ENCODE measurements at places on chromosomes 2 and 18.

DNA sequence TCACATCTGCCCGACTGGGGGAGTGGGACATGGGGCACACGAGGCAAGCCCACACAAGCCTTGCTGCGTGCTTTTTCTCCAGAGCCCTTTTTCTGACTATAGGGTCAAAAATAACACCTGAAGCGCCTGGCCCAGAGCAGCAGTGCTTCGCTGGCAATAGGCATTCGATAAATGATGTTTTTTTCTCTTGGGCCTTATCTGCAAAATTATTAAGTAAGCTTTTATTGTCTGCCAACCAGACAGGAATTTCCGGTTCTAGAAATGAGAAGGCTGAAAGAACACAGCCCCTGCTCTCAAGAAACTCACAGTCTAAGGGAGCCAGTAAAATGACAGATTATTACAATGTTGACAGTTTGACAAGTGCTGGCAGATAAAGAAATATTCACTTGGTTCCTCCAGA lies 2.7 kb upstream of the TMBIM1 start:
- DNase-seq, result no peak

- DNase-seq, result no peak
Measured at GRCh38 chr2:121489911-121490583, 40.6 kb upstream of the RNU4ATAC start.

- no peak for DNase-seq
Measured at GRCh38 chr2:150679456-150680120, 192.1 kb upstream of the RND3 start.

DNA sequence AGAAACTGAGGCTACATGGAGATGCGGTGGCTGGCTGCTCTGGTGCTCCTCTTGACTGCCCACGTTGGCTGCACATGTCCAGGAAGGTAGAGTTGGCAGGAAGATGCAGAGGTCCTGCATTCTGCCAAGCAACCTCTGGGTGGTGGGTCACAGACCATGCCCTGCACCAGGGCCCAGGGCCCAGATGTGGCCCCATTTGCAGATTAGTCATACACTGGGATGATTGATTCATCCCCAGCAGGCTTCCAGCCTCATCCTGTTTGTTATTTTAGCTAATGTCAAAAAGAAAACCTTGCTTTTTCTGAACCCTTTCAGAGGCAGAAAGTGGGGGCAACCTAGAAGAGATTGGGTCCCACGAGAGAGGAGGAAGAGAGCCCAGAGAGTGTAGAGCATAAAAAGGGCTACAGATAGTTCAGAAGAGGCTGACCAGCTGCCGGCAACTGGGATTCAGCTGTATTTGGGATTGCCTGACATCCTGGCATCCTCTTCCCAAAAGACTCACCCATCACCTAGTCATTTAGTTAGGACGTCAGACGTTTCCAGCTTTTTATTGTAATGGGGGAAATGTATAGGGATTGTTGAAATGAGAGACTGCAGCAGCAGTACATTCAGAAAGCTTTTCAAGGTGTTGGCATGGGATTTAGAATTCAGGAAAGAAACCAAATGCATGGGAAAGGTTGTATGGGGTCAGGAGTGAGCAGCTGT lies 101.9 kb downstream of the CTIF start:
- no peak for DNase-seq

DNA sequence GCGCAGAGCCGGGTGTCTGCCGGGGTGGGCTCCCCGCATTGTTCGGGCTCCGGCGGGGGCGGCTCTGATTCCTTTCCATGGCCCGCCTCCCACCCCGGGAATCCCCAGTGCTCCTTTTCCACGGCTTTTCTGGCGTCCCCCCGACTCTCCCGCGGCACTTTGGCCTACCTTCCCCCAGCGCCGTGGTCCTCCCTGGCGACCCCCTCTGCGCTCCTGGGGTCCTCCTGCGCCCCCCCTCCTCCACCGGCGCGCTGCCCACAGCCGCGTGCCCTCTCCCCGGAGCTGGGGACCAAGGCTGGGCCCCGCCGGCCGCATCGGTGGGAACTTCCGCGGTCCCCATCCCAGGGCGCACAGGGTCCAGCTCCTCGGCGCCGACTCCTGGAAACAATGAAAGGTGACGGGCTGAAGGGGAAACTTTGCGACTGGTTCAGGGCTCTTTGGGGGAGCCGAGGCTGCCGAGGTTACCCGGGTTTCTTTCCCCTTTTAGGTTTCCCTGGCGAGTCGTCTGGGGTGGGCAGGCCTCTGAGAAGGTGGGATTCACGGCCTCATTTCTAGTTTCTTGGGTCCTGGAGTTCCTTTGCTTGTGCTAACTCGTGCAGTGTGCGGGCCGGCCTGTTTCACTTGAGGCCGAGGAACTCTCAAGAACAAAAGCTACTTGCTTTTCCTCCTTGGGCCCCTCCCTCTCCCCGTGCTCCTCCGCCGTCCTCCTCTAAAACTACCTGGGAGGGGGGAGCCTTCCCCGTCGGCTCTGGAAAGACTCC lies 2.2 kb downstream of the TGIF1 start:
- peak; percentile 39 for DNase-seq
